ENCODE measurements at places on chromosomes 13 and 19.

DNA sequence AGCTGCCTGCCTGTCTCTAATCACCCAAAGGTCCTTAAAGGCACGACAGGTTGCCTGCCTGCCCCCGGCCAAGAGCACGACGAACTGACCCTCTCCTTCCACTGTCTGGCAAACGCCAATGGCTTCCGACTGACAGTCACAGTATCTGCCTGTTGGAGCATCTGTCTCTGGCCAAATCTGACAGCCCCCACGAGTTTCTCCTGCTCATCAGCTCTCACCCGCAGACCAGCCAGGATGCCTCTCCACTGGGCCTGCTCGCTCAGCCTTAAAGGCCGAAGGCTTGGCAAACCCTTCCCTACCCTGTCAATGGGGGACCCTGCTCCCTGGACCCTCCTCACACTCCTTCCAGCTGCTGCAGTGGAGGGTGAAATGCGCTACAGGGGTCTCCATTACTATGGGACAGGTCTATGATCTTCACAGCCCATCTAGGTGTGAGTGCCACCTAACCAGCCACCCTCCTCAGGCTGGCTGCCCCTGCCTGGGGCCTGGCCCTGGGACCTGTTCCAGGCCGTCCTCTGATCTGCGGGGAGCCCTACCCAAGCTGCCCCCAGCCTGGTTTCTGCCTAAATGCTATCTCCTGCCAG is 932 bp downstream of the FAM83E start:
- no peak for DNase-seq
- H3K4me3 ChIP-seq, result no peak overlapping the region
- peak overlapping the region; percentile 86 for H3K27ac ChIP-seq
- no peaks in the 10 kb centered on the region for H3K27me3 ChIP-seq
- H3K36me3 ChIP-seq, result no peaks in the 10 kb centered on the region

GRCh38 chr13:39397896-39398265 is 205.1 kb downstream of the LHFPL6 start:
- H3K36me3 ChIP-seq, result no peaks in the 10 kb centered on the region
- H3K4me1 ChIP-seq, result no peaks in the 10 kb centered on the region
- DNase-seq, result no peak
- H3K27ac ChIP-seq, result no peak overlapping the region
- no peak overlapping the region for H3K4me3 ChIP-seq
- no peaks in the 10 kb centered on the region for H3K27me3 ChIP-seq

DNA sequence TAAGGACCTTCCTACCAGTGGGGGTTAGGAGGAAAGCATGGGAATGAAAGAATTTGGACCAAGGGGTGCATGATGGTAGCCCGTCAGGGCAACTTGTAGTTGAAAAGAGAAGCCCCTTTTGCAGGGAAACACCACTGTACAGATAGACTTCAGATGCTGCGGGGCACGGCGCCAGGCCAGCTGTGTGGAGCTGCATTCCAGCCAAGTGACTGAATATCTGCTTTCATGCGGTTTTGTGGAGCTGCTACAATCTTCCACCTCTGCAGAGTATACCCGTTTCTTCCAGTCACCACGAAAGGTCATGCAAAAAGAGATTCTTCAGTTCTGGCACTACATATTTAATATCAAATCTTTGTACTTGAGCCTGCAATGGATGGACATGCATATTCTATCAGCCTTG is 104.7 kb downstream of the RGCC start:
- peaks cover 27% of the 10 kb centered on the region for H3K4me1 ChIP-seq
- no peaks in the 10 kb centered on the region for H3K36me3 ChIP-seq
- no peak overlapping the region for H3K4me3 ChIP-seq
- DNase-seq, result peak; percentile 68
- H3K27ac ChIP-seq, result peak overlapping the region; percentile 58

DNA sequence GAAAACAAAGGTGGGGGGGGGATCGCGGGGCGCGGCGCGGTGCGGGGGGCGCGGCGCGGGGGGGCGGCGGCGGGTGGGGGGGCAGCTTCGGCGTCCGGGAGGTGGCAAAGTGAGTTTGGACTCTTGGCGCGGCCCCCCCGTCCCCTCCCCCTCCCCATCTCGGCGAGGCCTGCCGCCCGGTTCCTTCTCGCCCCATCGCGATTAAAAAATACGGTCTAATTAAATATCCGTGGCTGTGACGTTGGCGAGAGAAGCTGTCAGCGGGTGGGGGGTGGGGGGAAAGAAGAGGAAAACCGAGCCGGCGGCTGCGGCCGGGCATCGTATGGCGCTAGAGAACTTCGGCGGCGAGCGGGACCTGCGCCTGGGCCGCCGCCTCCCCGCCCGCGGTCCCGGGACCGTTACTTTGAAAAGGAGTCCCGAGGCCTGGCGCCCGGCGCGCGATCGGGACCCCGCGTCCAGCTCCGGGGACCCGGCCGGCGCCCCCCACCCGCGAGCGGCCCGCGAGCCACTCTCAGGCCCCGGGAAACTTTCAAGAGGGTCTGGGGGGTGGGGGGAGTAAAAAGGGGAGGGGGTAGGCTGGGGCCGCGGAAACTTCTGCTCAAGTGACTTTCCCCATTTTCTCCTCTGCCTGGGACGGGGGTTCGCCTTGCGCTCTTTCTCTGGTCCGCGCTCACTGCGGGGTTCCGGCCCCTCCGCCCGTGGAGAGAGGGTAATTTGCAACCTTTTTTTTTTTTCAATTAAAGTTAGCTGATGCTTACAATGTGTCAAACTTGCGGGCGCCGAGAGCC is 146.3 kb upstream of the ZNF536 start:
- peak; percentile 33 for DNase-seq
- no peaks in the 10 kb centered on the region for H3K36me3 ChIP-seq
- H3K4me1 ChIP-seq, result peaks cover 37% of the 10 kb centered on the region
- peak overlapping the region; percentile 34 for H3K27ac ChIP-seq
- H3K27me3 ChIP-seq, result peaks cover 87% of the 10 kb centered on the region
- peak overlapping the region; percentile 91 for H3K4me3 ChIP-seq

GRCh38 chr13:26656919-26657318 is 99.4 kb downstream of the WASF3 start:
- DNase-seq, result no peak
- no peaks in the 10 kb centered on the region for H3K4me1 ChIP-seq
- no peak overlapping the region for H3K4me3 ChIP-seq
- no peaks in the 10 kb centered on the region for H3K36me3 ChIP-seq

GRCh38 chr13:22402682-22403081 is 731.8 kb downstream of the FGF9 start:
- no peak for DNase-seq
- H3K27me3 ChIP-seq, result no peaks in the 10 kb centered on the region
- no peak overlapping the region for H3K27ac ChIP-seq
- no peak overlapping the region for H3K4me3 ChIP-seq
- no peaks in the 10 kb centered on the region for H3K4me1 ChIP-seq

GRCh38 chr13:99380921-99381645 is 73.9 kb upstream of the GPR183 start:
- DNase-seq, result no peak
- H3K27ac ChIP-seq, result no peak overlapping the region
- no peaks in the 10 kb centered on the region for H3K4me1 ChIP-seq
- H3K4me3 ChIP-seq, result no peak overlapping the region

- no peak for DNase-seq
- H3K4me1 ChIP-seq, result peaks cover 6% of the 10 kb centered on the region
- no peaks in the 10 kb centered on the region for H3K27me3 ChIP-seq
- H3K27ac ChIP-seq, result no peak overlapping the region
Measured at GRCh38 chr13:112974671-112975070, 5.7 kb downstream of the MCF2L start.

DNA sequence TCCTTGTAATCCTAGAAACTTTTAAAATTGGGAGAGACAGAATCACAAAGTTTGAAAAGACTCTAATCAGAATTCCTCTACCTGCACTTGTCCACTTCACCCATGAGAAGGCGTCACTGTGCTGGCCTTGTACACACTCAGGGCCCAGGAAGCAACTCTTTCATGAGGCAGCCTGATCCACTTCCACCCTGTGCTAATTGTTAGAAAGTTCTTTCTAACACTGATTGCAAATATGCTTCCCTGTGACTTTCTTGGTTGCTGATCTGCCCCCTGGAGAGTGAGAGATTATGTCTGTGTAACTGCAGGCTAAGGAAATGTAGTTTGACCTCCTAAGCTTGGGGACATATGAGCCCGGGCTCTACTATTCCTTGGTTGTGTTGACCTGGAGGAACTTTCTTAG is 494.6 kb downstream of the MYO16 start:
- H3K36me3 ChIP-seq, result no peaks in the 10 kb centered on the region
- H3K4me1 ChIP-seq, result no peaks in the 10 kb centered on the region
- DNase-seq, result no peak
- no peak overlapping the region for H3K4me3 ChIP-seq

- no peak for DNase-seq
- H3K4me1 ChIP-seq, result no peaks in the 10 kb centered on the region
- no peak overlapping the region for H3K27ac ChIP-seq
- H3K36me3 ChIP-seq, result no peaks in the 10 kb centered on the region
- H3K27me3 ChIP-seq, result no peaks in the 10 kb centered on the region
Measured at GRCh38 chr19:31436121-31436776, 87.0 kb upstream of the TSHZ3 start.

GRCh38 chr13:30690282-30691188 is 44.8 kb upstream of the ALOX5AP start:
- no peak overlapping the region for H3K4me3 ChIP-seq
- H3K27me3 ChIP-seq, result no peaks in the 10 kb centered on the region
- H3K4me1 ChIP-seq, result no peaks in the 10 kb centered on the region
- peak; percentile 75 for DNase-seq
- H3K36me3 ChIP-seq, result no peaks in the 10 kb centered on the region
- H3K27ac ChIP-seq, result peak overlapping the region; percentile 77

- no peak overlapping the region for H3K27ac ChIP-seq
- no peak for DNase-seq
- no peaks in the 10 kb centered on the region for H3K27me3 ChIP-seq
- H3K4me1 ChIP-seq, result no peaks in the 10 kb centered on the region
- H3K4me3 ChIP-seq, result no peak overlapping the region
Measured at GRCh38 chr19:2372076-2372612, 12.1 kb downstream of the TMPRSS9 start.

- no peaks in the 10 kb centered on the region for H3K27me3 ChIP-seq
- H3K4me1 ChIP-seq, result peaks cover 4% of the 10 kb centered on the region
- no peak for DNase-seq
- H3K27ac ChIP-seq, result no peak overlapping the region
- H3K4me3 ChIP-seq, result no peak overlapping the region
- no peaks in the 10 kb centered on the region for H3K36me3 ChIP-seq
Measured at GRCh38 chr13:31000889-31001288, 68.4 kb downstream of the TEX26 start.

- H3K36me3 ChIP-seq, result no peaks in the 10 kb centered on the region
- H3K27me3 ChIP-seq, result no peaks in the 10 kb centered on the region
- no peak overlapping the region for H3K4me3 ChIP-seq
- H3K4me1 ChIP-seq, result peaks cover 13% of the 10 kb centered on the region
- DNase-seq, result peak; percentile 24
- H3K27ac ChIP-seq, result no peak overlapping the region
Measured at GRCh38 chr13:102770435-102770834, 3.2 kb downstream of the TEX30 start.

- H3K27me3 ChIP-seq, result no peaks in the 10 kb centered on the region
- no peak overlapping the region for H3K4me3 ChIP-seq
- H3K27ac ChIP-seq, result no peak overlapping the region
Measured at GRCh38 chr13:112362021-112362420, 14.1 kb upstream of the SPACA7 start.

- no peak overlapping the region for H3K27ac ChIP-seq
- no peak overlapping the region for H3K4me3 ChIP-seq
- DNase-seq, result no peak
- no peaks in the 10 kb centered on the region for H3K36me3 ChIP-seq
- no peaks in the 10 kb centered on the region for H3K4me1 ChIP-seq
- no peaks in the 10 kb centered on the region for H3K27me3 ChIP-seq
Measured at GRCh38 chr19:15702534-15702930, 25.3 kb upstream of the OR10H2 start.

DNA sequence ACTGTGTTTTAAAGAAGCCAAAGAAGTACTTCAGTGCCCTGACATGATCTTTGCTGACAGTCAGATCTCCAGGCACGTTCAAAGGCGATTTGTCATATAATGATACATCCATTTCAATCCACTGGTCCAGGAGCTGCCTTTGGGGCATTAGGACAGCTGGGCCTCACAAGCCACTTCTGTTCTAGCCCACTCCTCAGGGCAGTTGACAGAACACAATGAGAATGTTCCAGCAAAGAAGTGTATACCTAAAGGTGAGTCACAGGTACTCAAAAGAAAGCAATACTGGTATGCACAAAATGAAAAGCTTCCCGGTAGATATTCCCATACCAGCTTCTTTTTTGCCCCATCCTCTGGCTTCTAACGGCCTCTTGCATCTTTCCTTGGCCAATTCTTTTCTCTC is 12.5 kb upstream of the MAP3K10 start:
- no peak overlapping the region for H3K4me3 ChIP-seq
- no peaks in the 10 kb centered on the region for H3K27me3 ChIP-seq
- no peaks in the 10 kb centered on the region for H3K4me1 ChIP-seq
- DNase-seq, result no peak

DNA sequence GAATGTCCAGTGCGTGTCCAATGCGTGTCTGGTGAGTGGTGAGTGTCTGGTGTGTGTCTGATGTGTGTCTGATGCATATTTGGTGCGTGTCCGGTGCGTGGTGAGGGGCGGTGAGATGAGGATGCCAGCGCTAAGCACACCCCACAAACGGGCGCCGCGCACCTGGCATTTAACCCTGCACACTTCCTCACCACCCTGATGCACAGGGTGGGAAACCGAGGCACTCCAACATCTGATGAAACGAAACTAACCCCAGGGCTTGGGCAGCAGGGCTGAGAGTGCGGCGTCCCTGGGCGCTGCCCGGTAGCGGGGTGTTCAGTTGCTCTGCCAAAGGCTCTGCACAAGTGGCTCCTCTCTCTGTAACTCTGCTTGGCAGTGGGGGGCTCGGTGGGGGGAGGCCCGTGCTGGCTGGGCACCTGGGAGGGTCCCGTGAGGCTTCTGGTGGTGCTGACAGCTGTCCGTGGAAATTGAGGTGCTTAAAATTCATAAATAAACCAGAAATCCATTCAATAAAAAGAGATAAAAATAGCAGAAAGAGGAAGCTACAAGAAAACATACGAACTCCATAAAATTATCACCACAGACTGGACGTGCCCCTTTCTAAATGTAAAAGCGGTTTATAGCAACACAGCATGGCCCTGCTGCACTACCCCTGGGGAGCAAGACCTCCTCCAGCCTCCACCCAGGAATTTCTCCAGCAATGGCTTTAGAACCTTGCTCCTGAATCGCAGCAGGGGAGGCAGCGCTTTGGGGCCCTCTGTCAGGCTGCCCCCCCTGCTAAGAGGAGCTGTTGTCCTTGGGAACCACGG is 76.0 kb downstream of the RASA3 start:
- H3K27me3 ChIP-seq, result no peaks in the 10 kb centered on the region
- no peak overlapping the region for H3K27ac ChIP-seq
- H3K4me3 ChIP-seq, result no peak overlapping the region
- no peaks in the 10 kb centered on the region for H3K36me3 ChIP-seq
- H3K4me1 ChIP-seq, result no peaks in the 10 kb centered on the region
- DNase-seq, result no peak

GRCh38 chr19:55248166-55248675 is 10.6 kb downstream of the PPP6R1 start:
- no peaks in the 10 kb centered on the region for H3K27me3 ChIP-seq
- H3K27ac ChIP-seq, result no peak overlapping the region
- no peak overlapping the region for H3K4me3 ChIP-seq
- no peaks in the 10 kb centered on the region for H3K36me3 ChIP-seq
- no peaks in the 10 kb centered on the region for H3K4me1 ChIP-seq

Data from hepatocyte (in vitro differentiated cells).